ENCODE measurements at places on chromosomes 3 and 15.

DNA sequence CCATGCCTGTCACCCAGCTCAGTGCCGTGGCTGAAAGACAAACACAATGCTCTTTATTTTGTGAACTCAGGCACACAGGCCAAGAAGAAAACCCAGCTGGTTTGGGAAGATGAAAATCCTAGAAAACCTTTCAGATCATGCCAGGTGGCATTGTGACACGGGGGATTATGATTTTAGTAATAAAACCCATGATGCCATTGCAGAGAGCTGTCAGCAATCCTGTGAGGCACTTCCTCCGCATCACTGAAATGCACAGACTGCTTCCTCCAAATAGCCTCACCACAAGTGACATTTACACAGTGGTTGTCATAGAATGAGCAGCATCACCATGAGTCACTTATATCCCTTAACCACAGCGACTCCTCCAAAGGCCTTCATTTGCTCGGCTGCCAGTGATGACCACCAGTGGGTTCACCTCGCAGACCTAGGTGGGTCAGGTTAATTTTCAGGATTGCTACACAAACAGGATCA lies 22.7 kb downstream of the ABHD6 start:
- DNase-seq, result peak; percentile 68

DNA sequence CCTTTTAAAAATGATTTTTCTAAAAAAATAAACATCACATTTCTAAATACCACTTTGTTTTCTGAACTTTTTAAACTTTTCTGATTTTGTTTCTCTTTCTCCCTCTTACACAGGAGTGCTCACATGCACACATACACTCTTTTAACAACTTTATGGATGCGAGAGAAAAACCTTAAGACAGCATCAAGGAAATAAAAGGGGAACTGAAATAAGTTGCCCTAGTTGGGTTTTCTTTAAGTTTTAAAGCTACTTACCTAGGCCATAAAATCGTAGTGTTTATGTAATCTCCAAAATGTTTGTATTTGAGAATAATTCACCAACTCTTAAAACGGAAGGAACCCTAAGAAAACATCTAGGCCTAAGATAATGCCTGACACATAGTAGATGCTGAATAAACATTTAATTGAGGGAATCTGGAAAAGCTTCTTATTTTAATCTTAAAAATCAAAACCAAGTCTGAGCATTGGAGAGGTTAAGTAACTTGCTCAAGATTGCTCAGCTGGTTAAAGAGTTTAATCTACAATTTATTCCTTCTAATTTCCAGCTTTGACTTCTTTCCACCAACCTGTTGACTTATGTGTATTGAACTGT lies 1.2 kb upstream of the BBX start:
- DNase-seq, result no peak

DNA sequence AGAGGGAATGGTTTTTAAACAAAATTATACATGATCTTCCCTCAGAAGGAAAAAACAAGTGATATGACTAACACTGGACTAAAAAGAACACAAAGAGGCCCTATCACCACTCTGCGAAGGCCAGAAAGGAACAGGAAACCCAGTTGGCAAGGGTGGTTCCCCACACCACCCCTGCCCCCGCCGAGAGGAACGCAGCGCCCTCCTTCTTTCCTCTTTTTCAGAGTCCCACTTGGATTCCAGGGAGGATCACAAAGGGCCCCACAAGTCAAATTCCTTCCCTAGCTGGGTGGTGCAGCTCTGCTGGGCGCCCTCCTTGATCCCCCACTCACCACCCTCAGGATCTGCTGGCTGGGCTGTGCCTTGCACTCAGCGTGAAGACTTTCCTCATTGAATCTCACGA lies 29.8 kb downstream of the PLA1A start:
- no peak for DNase-seq

DNA sequence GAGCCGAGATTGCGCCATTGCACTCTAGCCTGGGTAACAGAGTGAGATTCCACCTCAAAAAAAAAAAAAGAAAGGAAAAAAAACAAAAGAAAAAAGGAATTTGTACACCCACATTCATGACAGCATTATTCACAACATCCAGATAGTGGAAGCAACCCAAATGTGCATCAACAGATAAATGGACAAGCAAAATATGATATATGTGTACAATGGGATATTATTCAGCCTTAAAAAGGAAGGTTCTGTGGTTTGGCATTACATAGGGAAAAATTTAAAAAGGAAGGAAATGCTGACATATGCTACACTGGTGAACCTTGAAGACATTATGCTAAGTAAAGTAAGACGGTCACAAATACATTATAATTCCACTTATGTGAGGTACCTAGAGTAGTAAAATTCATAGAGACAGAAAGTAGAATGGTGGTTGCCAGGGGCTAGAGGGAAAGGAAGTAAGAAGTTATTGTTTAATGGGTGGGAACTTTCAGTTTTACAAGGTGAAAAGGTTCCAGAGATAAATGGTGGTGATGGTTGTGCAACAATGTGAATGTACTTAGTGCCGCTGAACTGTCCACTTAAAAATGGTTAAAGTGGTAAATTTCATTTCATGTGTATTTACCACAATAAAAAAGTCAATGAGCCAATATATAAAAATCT lies 118.5 kb downstream of the MYLK start:
- DNase-seq, result no peak

DNA sequence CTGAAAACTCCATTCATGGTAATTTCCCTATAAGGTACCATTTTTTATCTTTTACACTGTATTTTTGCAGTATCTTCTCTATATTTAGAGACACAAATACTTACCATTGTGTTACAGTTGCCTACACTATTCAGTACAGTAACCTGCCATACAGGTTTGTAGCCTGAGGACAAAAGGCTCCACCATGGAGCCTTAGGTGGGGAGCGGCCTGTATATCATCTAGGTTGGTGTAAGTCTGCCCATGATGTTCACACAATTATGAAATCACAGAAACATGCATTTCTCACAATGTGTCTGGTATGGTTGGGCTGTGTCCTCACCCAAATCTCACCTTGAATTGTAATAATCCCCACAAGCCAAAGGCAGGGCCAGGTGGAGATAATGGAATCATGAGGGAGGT lies 43.9 kb upstream of the LYSMD4 start:
- no peak for DNase-seq

GRCh38 chr15:44713006-44713966 lies 2.0 kb downstream of the B2M start:
- DNase-seq, result no peak

DNA sequence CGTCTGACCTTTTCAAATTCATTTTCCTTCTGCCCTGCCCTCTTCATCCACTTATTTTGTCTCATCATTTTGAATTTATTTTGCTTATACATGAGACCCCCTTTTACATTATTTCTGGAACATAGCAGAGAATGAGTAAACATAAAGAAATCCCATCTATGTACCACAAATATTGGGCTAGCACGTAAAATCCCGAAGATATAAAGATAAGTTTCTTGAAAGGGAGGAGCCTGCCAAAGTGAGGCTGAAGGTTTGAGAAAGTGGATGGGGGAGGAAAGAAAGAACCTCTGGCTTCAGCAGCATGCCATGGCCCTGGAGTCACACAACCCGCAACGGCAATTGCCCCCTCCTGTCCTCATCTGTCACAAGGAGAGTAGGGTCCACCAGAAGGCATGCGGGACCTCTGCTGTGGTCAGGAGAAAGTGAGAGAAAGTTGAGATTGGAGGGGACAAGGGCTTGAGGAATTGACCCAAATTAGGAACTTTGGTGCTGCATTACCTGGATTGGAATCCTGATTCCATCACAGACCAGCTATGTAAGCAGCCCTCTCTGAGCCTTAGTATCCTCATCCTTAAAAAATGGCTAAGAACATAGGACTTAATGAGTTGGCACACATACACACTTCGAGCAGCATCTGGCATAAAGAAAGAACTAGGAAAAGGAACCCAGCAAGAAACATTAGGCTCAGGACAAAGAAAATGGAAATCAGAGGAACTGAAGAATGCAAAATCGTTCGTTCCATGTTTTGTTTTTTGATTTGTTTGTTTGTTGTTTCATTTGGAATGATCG lies 53.7 kb upstream of the GYG1 start:
- peak; percentile 48 for DNase-seq

DNA sequence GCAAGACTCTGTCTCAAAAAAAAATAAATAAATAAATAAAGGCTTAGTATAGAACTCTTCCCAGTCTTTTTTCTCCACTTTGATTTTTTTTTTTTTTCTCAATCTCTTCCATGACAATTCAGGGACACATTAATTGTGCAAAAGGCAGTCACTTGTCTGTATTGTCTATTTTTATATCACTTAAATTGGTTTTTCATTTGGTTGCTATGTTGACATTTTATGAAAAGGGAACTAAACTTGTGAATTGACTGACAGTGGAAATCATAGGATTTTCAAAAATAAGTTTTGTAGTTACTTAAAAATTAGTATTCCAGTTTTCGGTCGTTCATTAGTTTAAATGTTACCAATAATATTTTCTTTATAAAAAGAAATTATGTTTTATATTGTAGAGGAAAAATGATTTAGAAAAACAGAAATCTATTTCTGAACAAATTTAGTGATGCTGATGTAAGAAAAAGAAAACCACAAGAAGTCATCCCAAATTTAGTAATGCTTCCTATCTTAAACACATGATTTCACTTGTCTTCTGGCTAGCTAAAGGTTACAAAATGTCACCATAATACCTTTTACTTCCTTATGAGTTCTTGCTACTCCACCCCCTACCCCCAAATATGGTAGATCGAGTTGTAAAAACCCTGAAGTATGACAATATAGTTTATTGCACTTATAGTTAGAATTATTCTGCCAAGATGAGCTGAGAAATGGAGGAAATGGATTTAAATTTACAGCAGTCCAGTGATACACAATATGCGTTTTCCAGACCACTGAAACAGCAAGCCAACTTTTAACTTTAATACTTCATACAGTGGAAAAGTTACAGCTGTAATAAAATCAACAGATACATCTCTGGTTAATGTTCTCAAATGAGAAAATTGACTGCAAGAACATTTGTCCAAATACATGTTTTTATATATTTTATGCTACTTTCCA lies 37.0 kb downstream of the PPARG start:
- DNase-seq, result no peak

Data from HTR-8/SVneo (cell line).